Fibroblast of skin of left biceps (primary cell): ENCODE measurements at places on chromosomes 12 and 14.

GRCh38 chr12:2960996-2961616 is 1.9 kb downstream of the TEAD4 start:
- DNase-seq, result no peak

DNA sequence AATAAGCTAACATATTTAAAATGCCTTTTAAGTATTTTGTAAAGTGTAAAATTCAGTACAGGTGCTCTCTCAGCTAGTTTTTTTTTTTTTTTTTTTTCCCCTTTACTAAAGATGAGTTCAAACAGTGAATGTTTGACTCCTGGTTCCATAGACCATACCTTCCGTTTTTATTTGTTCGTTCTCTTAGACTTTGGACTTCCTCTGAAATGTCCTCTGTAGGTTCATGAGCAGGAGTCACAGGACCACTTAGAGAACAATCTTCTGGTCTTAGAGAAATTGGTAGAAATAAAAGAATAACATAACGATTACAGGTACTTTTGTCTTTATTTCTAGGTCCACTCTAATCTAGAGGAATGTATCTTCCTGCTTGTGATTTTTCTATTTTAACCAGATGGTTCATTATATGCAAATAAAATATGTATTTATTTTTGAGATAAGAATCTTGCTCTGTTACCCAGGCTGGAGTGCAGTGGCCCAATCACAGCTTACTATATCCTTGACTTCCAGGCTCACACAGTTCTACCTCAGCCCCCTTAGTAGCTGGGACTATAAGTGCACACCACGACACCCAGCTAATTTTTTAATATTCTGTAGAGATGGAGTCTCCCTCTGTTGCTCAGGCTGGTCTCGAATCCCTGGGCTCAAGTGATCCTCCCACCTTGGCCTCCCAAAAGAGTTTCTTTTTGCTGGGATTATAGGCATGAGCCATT is 25.8 kb downstream of the STYX start:
- DNase-seq, result no peak

DNA sequence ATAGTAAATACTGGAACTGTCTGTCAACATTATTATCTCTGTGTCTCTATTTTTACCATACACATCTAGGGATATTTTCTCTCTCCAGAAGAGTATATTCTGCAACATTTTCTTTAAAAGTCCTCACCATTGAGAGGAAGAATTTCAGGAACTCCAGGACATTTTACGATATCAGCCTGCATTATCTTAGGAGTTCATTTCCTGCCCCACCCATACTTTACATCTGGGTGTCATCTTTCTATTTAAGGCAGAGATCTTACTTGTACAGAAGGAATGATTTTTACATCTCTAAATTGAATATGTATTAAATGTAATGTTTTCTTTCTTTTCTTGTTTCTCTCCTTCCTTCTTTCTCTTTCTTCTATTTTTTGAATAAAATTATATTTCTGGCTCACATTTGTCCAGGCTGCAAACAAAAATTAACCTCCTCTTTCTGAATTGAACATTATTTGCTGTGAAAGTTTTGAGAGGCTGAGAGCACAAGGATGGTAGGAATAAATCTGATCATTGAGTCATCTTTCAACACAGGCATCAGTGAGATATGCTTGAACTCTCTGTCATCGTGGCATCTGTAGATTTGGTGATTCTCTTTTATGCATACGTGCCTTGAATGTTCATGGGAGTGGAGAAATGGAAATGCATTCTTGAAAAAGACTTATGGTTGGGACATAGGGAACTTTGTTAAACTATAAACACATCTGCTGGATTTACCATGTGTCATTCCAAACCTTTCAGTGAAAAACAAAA is 753.6 kb downstream of the SLC16A7 start:
- peak; percentile 9 for DNase-seq

GRCh38 chr12:51341251-51342007 is 5.0 kb downstream of the CELA1 start:
- DNase-seq, result peak; percentile 35

DNA sequence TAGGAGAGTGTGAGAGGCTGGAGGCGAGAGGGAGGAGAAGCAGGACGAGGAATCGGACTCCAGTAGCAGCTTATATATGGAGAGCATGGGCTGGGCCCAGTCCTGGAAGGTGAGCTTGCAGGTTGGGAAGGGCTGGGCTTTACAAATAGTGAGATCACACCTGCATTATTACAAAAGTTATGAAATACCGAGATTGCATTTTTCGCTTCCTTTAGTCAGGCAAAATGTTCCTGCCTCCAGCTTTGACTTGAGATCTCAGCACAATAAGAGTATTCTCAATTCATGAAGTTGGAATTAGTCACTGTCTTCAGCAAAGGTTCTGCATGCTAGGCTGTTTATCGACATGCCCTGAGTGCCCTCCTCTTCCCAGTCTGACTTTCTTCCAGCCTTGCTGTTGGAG is at the start of gene KRT6B:
KRT6B (minus strand) TSS at position 46 of the 400 bp plus-strand sequence. CDS start 68 bp downstream, outside the sequence.
- no peak for DNase-seq

DNA sequence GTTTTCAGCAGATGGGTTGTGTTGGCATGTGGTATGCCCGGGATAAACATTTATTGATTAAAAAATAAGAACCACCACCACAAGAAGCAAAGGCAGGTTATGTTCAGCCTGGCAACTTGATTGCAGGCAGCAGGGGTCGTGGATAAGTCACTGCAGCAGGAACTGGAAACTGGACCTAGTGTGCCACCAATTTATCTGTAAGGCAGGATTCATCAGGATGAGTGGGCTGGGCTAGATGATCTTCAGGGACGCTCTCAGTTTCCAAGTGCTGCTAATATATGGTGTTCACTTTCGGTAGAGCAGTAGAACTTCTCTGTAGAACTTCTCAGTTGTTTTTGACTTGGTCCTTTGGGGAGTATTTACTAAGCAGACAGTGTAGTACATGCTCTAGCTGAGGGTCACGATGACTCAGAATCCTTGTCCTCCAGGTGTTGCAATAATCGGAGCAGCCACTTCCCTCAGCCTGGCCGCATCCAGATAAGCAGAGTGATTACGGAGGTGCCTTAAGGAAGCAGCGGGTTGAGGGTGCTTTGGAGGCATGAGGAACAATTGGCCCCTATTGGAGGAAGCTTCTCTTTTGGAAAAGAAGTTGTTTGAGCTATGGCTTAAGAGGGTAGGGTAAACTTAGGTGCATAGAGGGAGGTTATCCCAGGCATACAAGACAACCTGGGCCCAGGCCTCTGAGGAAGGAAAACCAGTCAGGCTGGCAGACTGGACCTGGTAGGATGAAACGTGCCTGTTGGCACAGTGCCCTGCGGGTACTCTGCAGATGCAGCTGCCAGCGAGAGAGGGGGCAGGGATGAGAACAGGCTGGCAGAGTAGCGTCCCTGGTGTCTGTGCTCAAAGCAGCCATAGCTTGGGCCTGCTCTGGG is 104.0 kb downstream of the GPR135 start:
- no peak for DNase-seq

DNA sequence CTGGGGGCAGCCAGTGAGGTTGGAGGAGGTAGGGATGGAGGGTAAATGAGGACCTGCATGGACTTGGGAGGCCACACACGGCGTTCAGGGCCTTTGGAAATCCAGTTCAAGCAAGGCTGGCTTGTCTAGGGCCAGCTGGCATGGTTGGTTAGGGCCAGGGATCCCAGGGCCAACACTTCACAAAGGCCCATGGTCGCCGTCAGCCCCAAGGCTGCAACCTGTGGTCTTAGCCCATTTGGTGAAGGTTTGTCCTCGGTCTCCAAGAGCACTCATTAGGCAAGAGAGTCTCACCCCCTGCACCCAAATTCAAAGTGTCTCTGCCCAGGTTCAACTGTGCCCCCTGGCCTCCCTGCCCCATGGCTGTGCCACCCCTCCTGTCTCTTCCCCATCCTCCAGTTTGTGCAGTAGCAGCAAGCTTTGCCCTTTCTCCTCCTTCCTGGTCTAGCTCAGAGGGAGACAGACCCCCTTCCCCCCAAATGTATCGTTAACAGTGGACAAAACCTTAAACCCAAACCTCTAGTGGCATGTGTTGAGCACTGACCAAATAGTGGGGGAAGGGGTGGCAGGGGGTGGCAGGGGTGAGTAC is 94.1 kb downstream of the NINJ2 start:
- DNase-seq, result no peak

DNA sequence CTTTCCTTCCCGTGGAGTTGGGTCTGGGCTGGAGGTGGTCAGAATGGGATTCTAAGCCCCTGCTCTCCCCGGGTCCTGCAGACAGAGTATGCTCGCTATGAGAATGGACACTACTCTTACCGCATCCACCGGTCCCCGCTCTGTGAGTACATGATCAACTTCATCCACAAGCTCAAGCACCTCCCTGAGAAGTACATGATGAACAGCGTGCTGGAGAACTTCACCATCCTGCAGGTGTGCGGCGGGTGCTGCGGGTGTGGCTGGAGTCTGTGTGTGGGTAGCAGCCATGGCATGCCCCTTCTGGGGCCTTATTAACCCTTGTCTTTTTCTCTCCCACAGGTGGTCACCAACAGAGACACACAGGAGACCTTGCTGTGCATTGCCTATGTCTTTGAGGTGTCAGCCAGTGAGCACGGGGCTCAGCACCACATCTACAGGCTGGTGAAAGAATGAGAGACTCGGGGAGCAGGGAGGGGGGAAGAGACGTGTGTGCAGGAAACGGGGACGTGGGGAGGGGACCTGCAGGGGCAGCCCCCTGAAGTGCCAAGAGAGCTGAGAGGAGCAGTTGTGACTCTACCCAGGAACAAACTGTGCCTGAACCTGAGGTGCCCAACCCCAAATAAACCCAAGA is 37.0 kb upstream of the TSPAN9 start:
- no peak for DNase-seq
